Brain (organoid and tissue), 16 donors: ENCODE measurements at places on chromosomes 2 and 18.

GRCh38 chr2:65939687-65940086 is 495.2 kb upstream of the MEIS1 start:
- DNase-seq = no peak

DNA sequence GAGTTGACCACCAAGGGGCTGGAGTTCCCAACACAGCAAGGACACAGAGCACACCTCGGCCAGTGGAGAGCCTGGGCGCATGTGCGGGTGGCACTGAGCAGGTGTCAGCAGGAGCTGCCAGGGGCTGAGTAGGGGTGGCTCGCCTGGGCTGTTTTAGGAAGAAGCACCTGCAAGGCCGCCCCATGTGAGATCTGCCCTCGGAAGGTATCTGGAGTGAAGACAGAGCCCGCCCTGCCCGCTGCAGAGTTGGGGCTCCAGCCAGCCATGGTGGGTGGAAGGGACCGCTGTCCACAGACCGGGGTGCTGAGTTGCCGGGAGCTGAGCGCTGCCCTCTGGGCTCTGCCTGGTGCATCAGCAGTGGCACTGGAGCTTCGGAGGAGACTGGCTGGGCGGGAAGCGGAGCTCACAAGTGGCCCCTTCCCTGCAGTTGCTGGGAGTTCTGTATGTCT is 35.2 kb downstream of the MTERF4 start:
- no peak for DNase-seq

- DNase-seq = no peak
Measured at GRCh38 chr2:204089574-204089973, 153.0 kb downstream of the ICOS start.

- DNase-seq = peak; percentile 44
Measured at GRCh38 chr2:23824777-23825212, 102.1 kb downstream of the ATAD2B start.

DNA sequence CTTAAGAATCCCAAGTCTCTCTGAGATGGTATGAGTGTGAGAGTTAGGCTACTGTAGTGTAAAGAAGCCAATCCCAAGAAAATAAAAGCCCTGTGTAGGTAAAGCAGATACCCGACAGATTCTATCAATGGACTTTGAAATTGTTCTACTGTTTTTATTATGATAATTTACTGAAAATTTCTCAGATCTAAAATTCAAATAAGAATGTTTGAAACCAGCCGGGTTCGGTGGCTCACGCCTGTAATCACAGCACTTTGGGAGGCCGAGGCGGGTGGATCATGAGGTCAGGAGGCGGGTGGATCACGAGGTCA is 208.3 kb upstream of the SPRED2 start:
- no peak for DNase-seq

DNA sequence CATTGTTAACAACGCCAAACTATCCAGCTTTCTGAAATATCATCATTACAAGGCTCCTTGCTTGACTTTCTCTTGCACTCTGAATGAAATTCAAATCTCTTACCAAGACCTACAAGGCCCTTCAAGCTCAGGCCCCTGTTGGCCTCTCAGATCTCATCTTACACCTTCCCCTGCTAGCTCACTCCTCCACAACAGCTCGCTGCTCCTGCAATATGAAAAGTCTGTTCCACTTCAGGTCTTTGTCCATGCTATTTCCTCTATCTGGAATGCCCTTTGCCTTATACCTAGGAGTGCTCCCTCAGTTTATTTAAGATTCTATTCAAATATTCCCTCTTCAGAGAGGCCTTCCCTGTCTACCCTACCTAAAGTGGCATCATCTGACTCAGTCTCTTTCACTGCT is 91.7 kb downstream of the SESTD1 start:
- DNase-seq = no peak

DNA sequence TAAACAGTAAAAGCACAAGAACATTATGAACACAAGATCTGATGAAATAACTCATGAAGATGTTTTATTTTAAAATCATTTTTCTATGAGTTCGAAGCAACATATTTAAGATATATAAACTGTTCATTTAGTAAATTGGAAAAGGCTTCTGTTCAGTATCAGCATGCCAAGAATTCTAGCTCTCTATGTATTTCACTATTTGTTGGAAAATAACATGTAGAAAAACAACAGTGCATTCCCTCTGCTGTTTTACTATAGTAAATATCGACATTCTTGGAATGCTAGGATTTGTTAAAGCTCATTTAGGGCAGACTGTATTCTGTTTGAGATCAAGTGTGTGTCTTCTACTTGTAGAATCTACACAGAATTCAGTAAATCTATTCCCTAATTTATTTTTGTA is 750.2 kb downstream of the CCDC85A start:
- no peak for DNase-seq
